ENCODE measurements at places on chromosomes 2 and 18.

- peak; percentile 83 for DNase-seq
Observed at GRCh38 chr2:18922276-18922675, 332.9 kb upstream of the NT5C1B start.

GRCh38 chr18:59765343-59765742, 68.1 kb upstream of the CCBE1 start:
- no peak for DNase-seq

DNA sequence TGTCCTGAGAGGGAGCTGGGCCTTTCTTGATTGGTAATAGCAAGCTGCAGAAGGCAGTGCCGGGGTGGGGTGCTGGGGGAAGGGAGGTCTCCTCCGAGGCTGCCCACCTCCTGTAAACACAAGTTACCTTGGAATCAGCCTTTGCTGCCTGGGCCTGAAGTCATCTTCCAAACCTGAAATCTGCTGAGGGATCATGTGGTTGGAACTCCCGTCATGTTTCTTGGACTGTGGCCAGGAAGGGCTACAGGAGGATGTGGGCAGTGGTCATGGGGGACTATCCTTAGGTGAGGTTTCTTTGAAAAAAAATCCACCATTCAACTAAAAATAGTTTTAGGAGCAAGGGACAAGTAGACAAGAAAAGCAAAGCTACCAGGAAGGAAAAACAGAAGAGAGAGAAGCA, 74.2 kb downstream of the CDK15 start:
- peak; percentile 41 for DNase-seq

- DNase-seq, result no peak
Observed at GRCh38 chr2:8300216-8300615, 381.6 kb upstream of the ID2 start.

DNA sequence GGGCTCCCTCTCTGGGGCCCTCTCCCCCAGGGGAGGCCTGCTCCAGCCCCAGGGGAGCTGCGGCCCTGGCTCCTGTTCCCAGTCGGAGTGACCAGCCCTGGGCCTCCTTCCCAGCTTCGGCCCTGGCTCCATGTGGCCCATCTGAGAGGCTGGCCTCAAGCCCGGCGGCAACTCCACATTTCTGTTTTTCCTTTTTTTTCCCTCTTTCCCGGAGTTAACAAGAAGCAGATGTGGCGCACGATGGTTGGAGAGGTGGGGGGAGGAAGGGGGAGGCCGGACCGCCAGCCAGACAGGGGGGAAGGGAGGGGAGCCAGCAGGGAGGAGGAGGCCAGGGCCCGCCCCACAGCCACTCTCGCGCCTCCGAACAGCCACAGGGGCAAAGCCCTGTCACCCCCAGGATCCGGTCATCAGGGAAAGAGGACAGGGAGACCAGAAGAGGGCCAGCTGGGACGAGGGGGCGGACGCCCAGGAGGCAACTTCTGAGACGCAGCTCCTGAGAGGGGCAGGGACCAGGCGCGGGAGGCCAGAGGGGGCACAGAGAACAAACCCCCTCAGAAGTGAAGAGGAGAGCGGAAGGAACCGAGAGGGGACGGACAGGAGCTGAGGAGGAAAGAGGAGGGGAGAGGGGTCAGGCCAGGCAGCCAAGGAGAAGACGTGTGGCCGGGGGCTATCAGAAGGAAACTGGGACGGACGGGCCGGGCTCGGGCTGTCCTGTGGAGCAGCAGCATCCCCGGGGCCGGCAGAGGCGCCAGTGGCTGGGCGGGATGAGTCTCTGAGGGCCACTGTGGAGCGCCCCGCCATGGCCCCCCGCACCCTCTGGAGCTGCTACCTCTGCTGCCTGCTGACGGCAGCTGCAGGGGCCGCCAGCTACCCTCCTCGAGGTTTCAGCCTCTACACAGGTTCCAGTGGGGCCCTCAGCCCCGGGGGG, at the start of gene EMILIN1:
EMILIN1 (plus strand) TSS at position 349 of the 928 bp plus-strand sequence; CDS start at position 800, 451 bp downstream.
- peak; percentile 97 for DNase-seq

DNA sequence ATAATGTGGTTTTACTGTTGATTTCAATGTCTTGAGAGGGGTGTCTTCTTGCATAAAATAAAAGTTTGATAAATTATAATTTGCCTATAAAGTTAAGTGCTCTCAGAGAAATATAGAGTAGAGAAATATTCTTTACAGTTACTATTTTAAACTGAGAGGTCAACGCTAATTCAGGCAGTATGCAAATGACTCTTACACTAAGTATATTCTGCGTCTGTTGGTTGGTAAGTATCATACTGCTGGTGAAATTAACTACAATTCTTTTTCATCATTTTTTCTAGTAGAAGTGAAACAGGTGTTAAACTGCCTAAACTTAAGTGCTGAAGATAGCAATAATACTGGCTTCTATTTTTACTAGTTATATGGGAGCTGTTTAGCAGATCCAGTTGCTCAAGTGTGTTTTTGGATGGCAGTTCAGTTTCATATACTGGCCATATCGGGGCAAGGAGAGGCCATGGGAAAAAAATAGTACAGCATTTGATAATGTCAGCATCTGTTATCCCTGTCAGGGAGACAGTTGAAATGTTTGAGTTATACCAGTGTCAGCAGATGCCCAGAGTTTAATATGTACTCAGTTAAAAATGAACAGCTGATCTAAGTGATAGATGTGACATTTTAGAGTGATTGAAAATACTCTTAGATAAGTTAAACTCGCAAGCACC, 86.2 kb downstream of the MIB1 start:
- DNase-seq, result no peak

DNA sequence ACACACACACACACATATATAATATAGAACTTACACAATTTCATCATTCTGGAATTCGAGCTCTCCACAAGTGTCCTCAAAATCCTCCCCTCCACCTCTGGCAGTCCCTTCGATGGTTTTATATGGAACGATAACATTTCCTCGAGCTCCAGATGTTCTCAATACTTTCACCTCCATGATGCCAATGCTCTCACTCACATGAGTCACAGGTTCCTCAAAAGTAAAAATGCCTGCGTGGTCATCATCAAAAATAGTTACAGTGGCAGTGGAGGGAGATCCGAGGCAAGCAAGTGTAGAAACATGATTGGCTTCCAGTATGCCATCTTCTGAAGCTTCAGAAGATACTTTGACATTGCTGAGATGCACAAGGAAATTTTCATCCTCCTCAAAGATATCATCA, 23.5 kb downstream of the SLC8A1 start:
- DNase-seq, result peak; percentile 39

GRCh38 chr2:124315221-124315880, 290.3 kb downstream of the CNTNAP5 start:
- DNase-seq, result no peak

DNA sequence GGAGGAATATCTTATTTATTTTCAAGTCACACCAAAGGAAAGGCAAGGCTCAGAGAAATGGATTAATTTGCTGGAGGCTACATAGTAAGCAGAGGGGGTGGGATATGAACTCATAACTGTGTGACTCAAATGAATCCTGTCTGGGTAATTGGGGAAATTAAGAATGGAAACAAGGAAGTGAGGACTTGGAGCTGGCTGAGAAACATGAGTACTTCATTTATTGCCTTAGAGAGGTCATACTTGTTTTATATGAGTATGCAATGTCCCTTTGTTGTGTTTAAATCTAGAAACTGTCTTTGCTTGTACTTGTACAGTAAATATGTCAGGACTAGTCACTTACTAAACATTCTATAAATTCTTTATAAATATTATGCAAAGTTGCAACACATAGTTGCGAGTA, 2166.7 kb upstream of the PIK3C3 start:
- no peak for DNase-seq

DNA sequence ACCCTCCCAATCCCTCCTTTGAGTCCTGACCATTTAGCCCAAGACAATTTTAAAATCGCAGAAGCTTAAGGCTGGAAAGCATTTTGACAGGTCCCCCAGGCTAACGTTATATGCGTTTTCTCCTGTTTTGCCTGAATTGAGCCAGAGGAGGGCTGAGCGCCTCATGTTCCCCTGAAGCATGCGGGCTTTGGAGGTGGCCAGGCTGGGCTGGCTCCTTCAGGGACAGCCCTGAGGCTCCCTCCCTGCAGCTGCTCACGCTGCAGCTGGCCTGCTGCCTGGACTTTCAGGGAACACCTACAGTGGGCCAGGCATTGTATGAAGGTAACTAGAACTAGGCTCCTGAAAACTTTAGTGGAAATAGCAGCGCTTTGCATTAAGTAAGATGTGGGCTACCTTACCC, 179.2 kb downstream of the ACKR3 start:
- no peak for DNase-seq

GRCh38 chr2:158052761-158053160, 48.9 kb upstream of the UPP2 start:
- DNase-seq, result no peak

DNA sequence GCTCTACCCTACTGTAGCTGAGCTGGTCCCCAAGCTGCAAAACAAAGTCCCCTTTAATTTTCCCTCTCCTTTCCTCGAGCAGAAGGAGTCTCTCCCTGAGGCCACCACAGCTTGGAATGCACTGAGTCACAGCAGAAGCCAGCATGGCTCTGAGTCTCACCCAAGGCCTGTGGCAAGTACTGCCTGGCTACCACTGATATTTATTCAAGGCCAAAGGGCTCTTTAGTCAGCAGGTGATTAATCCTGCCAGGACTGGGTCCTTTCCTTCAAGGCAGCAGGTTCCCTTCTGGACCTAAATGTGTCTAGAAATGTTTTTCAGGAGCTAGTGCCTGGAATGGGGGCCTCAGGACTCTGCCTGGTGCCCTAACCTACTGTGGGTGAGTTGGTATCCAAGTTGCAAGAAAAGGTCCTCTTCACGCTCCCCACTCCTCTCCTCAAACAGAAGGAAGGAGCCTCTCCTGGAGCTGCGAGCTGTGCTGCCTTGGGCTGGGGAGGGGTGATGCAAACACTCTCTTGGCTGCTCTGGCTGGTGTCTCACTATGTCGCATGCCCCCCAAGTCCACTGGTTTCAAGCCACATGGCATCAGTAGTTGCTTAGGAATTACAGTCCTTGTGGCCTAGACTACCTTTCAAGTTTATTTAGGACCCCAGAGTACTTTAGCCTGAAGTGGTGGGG, 53.4 kb downstream of the CD28 start:
- DNase-seq, result peak; percentile 81

DNA sequence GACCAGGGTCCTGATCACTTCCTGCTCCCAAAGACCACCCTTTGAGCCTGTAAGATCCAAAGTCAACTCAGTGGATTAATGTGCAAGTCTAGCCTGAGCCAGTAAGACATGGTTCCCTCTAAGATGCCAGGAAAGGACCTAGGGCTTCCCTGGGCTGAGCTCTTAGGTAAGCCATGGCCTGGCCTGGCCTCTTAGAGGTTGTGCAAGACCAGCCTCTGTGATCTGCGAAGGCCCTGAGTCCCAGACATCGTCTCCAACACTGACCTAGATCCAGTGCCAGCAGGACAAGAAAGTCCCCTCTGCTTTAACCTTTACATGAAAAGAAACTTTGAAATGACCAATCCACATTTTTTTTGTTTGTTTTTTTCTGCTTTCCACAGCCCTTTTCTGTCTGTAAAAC, 73.6 kb upstream of the CYP1B1 start:
- no peak for DNase-seq

GRCh38 chr2:239295377-239296019, 105.3 kb downstream of the HDAC4 start:
- DNase-seq, result no peak

DNA sequence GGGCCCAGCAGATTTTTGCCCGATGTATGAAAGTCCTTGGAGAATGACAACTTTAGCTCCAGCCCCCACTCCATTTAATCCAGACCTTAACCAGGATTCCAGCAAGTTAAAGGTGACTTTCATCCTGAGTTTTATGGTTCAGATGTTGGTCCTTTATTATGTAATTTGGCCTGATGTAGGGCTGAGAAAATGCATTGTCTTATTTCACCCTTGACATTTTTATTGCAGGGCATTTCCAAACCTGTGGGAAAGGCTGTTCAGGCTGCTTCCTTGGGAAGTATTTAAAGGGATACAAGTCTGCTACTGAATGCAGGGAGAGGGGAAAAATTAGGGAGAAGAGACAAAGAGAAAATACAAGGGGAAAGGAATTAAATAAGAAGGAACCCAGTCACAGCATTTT, 48.8 kb downstream of the ASB1 start:
- peak; percentile 20 for DNase-seq

DNA sequence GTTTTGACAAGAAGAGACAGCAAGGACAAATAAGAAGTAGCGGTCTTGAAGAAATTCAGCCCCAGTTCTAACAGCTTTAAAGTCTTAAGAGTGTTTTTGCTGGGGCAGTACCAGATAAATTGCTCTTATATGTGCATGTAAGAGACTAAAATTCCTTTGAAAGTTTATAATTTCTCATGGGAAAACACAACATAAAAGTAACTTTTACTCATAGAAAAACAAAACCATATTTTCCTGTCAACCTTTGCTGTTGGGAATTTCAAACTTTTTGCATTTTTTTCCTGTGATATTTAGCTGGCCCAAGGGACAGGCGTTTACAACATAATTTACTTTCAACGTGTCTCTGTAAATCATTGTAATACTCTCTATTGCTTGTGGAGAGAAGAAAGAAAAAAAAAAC, 767.8 kb upstream of the ZEB2 start:
- peak; percentile 44 for DNase-seq

DNA sequence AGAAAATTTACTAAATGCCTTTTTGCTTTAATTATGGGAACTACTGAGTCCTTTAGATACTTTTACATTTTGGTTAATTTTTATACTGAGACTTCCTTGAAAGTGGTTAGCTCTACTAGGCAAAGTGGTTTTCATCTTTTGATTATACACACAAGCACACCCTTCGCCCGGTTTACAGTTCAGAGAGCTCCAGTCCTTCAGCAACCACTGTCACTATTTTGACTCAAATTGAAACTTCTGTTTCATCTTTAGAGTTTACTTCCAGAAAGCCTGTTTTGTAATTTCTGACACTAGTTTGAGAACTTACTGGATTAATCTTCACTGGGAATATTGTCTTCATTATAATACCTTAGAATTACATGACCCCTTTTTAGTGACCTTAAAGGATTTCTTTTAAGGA, 140.3 kb upstream of the FOSL2 start:
- DNase-seq, result no peak

GRCh38 chr2:95049683-95049955, 24.1 kb downstream of the MAL start:
- DNase-seq, result no peak
